Airway epithelial cell (primary cell): ENCODE measurements at places on chromosomes 2 and 18. TPM values are rescaled to one million over a fixed set of nuclear protein-coding genes. Genes with fewer than 3 reads are reported as not detected.

THADA gene
- total RNA-seq = 13.7 and 20.9 TPM in 2 replicates

DNAJC5G gene
- not detected in 2 replicates for total RNA-seq

CNTNAP5 gene
- total RNA-seq = not detected in 2 replicates

GPR75 gene
- 0.05 and 0.78 TPM in 2 replicates for total RNA-seq

SEPTIN2 gene
- total RNA-seq = 207 and 226 TPM in 2 replicates

DAW1 gene
- total RNA-seq = 0.35 and 0.79 TPM in 2 replicates

GAREM1 gene
- 6.8 and 9.0 TPM in 2 replicates for total RNA-seq

PTPRM gene
- total RNA-seq = 17.3 and 22.3 TPM in 2 replicates

IL36A gene
- not detected in 2 replicates for total RNA-seq

SPEG gene
- 7.5 and 9.0 TPM in 2 replicates for total RNA-seq

SIX3 gene
- total RNA-seq = not detected in 2 replicates

G6PC2 gene
- total RNA-seq = not detected in 2 replicates

POTEE gene
- not detected in 2 replicates for total RNA-seq

PRKCE gene
- total RNA-seq = 1.7 and 6.5 TPM in 2 replicates

NEU4 gene
- total RNA-seq = not detected in 2 replicates

MYOM1 gene
- 0.09 and 0.71 TPM in 2 replicates for total RNA-seq

DYNAP gene
- 0.14 TPM in 1 of 2 replicates, not detected in the other for total RNA-seq

IL18RAP gene
- total RNA-seq = not detected in 2 replicates

IL1R1 gene
- total RNA-seq = 2.3 and 5.1 TPM in 2 replicates

SATB2 gene
- 0.28 and 0.42 TPM in 2 replicates for total RNA-seq

CCDC141 gene
- total RNA-seq = not detected in 2 replicates

TEKT4 gene
- not detected in 2 replicates for total RNA-seq

CLEC4F gene
- total RNA-seq = not detected in 2 replicates

FSHR gene
- total RNA-seq = not detected in 2 replicates

DOK6 gene
- total RNA-seq = not detected in 2 replicates

FBXO41 gene
- 3.6 and 4.7 TPM in 2 replicates for total RNA-seq

SP140 gene
- total RNA-seq = not detected in 2 replicates

RGPD4 gene
- total RNA-seq = not detected in 2 replicates

HK2 gene
- 34.5 and 40.1 TPM in 2 replicates for total RNA-seq

TLX2 gene
- total RNA-seq = not detected in 2 replicates

PAX3 gene
- not detected in 2 replicates for total RNA-seq

CGREF1 gene
- total RNA-seq = 0.70 and 3.2 TPM in 2 replicates

MALL gene
- total RNA-seq = 126 and 169 TPM in 2 replicates

FRZB gene
- total RNA-seq = 0.21 TPM in 1 of 2 replicates, not detected in the other

KIAA2012 gene
- not detected in 2 replicates for total RNA-seq

PUM2 gene
- total RNA-seq = 22.0 and 23.6 TPM in 2 replicates

CROCC2 gene
- total RNA-seq = not detected in 2 replicates

TTC39C gene
- total RNA-seq = 14.9 and 23.1 TPM in 2 replicates

TBR1 gene
- not detected in 2 replicates for total RNA-seq

HADHA gene
- 129 and 144 TPM in 2 replicates for total RNA-seq

NLRC4 gene
- not detected in 2 replicates for total RNA-seq

CAPG gene
- 400 and 475 TPM in 2 replicates for total RNA-seq

MRPL19 gene
- 59.7 and 66.9 TPM in 2 replicates for total RNA-seq

XRCC5 gene
- 242 and 313 TPM in 2 replicates for total RNA-seq

OST4 gene
- total RNA-seq = 257 and 386 TPM in 2 replicates

NR4A2 gene
- total RNA-seq = 0.84 and 2.1 TPM in 2 replicates

SMC6 gene
- 15.3 and 23.7 TPM in 2 replicates for total RNA-seq

BCL11A gene
- total RNA-seq = 9.3 and 10.8 TPM in 2 replicates

IL1A gene
- 37.0 and 43.8 TPM in 2 replicates for total RNA-seq

TDRD15 gene
- total RNA-seq = not detected in 2 replicates

GALNT3 gene
- 46.2 and 56.4 TPM in 2 replicates for total RNA-seq

ZNF892 gene
- total RNA-seq = 2.5 and 2.7 TPM in 2 replicates

LINC00305 gene
- not detected in 2 replicates for total RNA-seq
